Foreskin keratinocyte (primary cell): ENCODE measurements at places on chromosomes 7 and 10. TPM values are rescaled to one million over a fixed set of nuclear protein-coding genes. Genes with fewer than 3 reads are reported as not detected.

DNA sequence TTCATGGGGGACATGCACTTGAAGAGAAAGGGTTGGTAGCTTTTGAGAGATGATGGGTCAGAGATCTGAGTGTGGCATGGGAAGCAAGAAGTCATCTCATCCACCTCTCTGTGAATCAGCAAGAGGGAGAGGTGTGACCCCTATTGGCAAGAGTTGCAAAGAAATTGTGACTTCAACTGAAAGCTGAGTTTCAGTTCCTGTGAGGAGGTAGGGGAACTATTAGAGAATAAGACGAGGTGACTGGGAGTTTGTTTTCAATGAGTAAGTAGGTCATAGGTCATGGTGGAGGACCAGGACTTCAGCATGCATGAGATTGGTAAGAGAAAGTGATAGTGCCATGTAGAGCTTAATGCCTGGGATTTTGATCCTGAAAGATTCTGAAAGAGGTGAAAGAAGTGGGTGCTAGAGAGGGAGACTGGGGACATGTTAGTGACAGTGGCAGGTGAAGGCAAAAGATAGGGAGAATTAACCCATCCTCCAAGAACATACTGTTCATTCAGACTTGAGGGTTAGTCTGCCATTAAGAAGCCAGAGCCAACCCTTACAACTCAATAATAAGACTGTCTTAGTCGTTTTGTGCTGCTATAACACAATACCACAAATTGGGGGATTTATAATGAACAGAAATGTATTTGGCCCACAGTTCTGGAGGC, 75.5 kb upstream of the CAPZA2 start:
- no peak for DNase-seq

GRCh38 chr10:93095225-93095624, 21.5 kb downstream of the CYP26A1 start:
- no peak for DNase-seq

DNA sequence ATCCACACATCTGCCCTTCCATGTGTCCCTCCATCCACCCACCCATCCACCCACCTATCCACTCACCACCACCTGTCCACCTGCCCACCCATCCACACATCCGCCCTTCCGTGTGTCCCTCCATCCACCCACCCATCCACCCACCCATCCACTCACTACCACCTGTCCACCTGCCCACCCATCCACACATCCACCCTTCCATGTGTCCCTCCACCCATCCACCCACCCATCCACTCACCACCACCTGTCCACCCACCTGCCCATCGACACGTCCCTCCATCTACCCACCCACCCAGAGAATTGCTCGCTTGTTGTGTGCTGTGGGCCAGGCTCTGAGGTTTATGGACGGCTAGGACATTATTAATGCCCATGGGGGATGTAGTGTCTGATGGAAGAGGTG, 500.2 kb downstream of the DNAJB6 start:
- no peak for DNase-seq

- no peak for DNase-seq
These were observed 144.3 kb downstream of the FZD1 start for GRCh38 chr7:91408388-91409154.

GRCh38 chr10:13701157-13701919, 114.6 kb downstream of the PRPF18 start:
- DNase-seq, result no peak

GRCh38 chr7:77407906-77408305, 8.2 kb downstream of the GSAP start:
- DNase-seq, result no peak

- no peak for DNase-seq
These were observed 31.2 kb downstream of the UBTD1 start for GRCh38 chr10:97529685-97530465.

GRCh38 chr7:2065528-2065927, 167.2 kb downstream of the MAD1L1 start:
- DNase-seq, result no peak

The STOX1 gene
- total RNA-seq, result 0.14 and 0.17 TPM in 2 replicates

The KCNIP2 gene
- total RNA-seq, result 0.42 and 0.44 TPM in 2 replicates

The ZNF92 gene
- 5.4 and 5.9 TPM in 2 replicates for total RNA-seq
